Ascending aorta (tissue), 2 donors: ENCODE measurements at places on chromosomes 11 and 22.

DNA sequence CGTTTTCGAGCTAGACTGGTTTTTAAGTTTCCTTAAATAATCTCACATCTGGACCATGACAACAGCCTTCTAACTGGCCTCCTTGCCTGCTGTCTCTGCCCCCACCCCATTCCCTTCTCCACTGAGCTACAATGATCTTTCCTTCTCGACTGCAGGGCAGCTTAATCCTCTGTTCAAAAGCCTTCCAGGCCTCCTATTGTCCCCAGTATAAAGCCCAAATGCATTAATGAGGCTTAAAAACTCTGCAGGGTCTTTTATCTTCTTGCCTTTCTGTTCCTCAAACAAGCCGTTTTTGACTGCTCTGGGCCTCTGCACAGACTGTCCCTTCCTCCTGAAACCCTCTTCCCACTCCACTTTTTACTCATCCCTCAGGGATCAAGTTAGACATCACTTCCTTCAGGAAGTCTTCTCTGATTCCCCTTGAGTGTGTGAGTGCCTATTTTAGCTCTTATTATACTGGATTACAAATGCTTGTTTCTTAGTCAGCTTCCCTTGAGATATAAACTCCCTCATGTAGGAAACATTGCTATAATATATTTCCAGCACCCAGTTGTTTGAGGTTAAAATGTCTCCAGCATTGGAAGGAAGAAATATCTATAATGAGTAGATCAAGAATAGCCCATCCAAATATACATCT, 23.6 kb upstream of the PAMR1 start:
- DNase-seq = no peak

GRCh38 chr11:12199231-12199948, 89.0 kb downstream of the MICAL2 start:
- no peak for DNase-seq

GRCh38 chr11:34621876-34622275, 983 bp downstream of the EHF start:
- no peak for DNase-seq

DNA sequence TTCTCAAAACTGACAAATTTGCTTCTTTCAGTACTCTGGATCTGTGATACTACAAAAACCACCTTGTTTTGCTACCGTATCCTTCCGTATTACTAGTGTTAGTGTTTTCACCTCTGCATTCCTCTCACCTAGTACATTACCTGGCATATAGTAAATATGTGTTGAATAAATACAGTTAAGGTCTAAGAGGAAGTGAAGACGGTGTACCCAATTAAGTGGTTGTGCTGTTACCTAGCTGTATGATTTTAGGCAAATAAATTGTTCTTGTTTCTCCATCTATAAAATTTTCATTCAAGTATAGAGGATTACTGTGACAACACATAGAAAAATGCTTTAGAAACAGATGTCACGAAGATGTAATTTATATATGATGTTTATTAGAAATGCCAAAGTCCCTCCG, 8.9 kb downstream of the BCL2L13 start:
- DNase-seq = no peak

DNA sequence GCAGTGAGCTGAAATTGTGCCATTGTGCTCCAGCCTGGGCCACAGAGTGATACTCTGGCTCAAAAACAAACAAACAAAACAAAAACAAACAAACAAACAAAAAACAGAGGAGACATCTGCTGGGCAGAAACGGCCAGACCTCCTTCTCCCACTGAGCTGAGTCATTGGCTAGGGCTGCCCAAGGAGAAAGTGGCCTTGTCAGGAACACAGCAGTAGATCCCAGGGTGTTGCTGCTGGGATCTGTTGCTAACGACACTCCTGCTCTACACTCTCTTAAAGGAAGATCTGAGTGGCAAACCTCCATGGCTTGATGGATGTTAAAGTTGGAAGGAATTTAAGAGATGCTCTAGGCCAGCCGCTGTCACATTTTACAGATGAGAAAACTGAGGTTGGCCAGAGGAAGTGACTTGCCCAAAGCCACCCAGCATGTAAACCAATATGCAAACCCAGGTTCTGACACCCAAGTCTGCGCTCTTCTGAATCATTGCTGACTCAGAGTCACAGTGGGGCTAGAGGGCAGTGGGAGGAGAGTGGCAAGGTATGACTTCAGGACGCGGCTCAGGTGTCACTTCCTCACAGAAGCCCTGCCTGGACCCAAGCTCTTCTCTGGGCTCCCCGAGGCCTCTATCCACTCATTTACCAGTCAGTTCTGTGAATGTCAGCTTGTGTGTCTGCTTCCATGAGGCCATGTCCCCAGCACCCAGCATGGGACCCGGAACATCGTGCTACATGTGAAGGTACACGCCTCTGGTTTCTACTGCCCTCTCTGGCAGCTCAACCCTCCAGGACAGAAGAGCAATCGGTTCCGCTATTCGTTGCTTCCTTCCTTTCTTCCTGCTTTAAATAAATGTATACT, 11.3 kb upstream of the GDPD5 start:
- DNase-seq = no peak

DNA sequence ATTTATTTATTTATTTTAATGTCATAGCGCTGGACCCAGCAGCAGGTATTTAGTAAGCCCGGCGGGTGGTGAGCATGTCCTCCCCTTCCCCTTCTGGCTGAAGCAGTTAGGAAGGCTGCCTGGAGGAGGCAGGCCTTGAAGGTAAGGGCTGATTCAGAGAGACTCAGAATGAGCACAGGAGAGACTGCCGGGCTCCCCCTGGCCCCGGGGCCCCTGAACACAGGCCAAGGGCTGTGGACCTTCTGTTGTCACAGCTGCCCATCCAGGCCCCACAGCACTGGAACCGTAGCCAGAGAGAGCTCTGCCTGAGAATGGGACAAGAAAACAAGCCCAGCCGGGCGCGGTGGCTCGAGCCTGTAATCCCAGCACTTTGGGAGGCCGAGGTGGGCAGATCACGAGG, 52.8 kb downstream of the KCNJ4 start:
- no peak for DNase-seq

GRCh38 chr11:113574171-113574570, 99.0 kb upstream of the DRD2 start:
- DNase-seq = no peak

GRCh38 chr11:64501500-64502427, 89.3 kb upstream of the SLC22A12 start:
- DNase-seq = no peak

GRCh38 chr22:18044548-18045271, 20.3 kb upstream of the MICAL3 start:
- no peak for DNase-seq

DNA sequence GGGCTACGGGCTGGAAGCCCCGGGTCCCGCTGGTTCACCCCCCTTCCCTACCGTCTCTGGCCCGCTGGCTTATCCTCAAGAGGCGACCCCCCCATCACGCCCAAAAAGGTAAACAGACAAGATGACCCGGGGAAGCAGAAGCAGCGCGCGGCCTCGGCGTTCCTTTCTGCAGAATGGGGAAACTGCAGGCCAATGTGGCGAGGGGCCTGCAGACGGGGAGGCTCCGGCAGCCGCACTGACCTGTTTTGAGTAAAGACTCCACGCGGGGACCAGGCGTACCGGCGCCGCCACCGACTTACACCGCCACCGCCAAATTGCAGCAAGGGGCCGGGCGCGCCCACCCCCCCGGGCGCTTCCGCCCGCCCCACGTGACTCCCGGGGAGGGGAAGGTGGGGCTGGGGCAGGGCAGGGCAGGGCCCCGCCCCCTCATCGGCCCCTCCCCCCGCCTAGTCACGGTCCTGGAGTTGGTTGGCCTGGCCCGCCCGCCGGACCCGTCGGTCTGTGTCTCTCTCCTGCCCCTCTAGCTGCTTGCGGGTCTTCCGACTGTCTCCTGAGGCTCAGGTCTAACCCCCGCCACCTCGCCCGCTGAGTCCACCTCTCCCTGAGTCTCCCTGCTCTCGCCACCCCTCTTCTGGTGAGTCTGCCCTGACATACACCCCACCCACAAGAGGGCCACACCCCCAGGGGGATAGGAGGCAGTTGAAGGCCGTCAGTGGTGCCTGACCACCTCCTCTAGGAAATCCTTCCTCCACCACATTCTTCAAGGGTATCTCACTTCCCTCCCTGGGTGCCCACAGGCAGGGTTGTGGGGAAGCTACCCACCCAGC, at the start of gene ARAP1:
ARAP1 (minus strand) TSS at position 321 of the 827 bp plus-strand sequence. CDS start 25,280 bp downstream, outside the sequence.
- DNase-seq = peak; percentile 86

- no peak for DNase-seq
These were observed at the start of gene ROBO3 for GRCh38 chr11:124865181-124865901. ROBO3 (plus strand) TSS chr11:124865432; CDS start chr11:124865578, 146 bp downstream.

DNA sequence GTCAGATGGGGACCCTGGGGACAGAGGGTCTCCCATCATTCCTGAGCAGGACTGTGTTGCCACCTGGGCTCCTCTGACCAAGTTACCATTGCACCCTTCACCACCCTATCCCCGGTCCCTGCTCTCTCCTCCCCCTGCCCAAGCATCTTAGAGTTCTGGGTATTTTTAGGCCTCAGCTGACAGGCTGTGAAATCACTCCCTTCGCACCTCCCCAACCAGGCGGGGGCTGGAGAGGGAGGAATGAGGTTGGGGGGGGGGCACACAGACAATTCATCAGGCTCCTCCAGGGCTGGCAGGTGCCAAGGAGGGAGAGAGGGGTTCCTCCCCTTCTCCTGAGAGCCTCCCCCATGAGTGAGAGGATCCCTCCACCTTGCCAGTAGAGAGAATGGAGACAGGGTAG, 9.0 kb downstream of the SYT7 start:
- no peak for DNase-seq

DNA sequence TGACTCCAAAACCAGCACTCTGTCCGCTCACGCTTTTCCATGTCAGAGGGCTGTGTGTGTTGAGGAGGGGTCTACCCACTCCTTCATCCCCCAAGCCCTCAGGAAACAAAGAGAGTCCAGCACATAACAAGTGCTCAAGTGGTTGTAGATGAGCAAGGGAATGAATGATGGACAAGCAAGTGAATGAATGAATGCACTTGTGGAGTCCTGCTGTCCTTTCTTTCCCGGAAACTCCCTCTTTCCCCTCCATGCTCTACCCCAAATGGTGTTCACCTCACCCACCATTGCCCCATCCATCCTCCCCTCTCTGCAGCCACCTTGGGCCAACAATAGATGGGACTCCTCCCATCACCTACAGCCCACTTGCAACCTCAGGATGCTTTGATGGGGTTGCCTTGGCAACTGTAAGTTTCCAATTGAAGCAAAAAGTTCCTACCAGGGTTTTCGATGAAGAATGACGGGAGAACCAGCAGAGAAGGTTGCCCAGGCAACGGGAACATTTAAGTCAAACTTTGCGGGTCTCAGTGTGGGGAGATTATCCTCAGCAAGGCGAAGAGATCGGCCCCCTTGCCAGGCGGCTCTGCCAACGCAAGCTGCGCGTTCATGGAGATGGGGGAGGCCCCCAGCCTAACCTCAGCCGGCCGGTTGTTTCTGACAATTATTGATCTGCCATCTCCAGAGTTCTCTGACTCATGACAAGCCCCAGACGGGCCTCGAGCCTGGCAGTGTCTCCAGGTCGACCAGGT, 51.1 kb downstream of the MCM5 start:
- DNase-seq = no peak

DNA sequence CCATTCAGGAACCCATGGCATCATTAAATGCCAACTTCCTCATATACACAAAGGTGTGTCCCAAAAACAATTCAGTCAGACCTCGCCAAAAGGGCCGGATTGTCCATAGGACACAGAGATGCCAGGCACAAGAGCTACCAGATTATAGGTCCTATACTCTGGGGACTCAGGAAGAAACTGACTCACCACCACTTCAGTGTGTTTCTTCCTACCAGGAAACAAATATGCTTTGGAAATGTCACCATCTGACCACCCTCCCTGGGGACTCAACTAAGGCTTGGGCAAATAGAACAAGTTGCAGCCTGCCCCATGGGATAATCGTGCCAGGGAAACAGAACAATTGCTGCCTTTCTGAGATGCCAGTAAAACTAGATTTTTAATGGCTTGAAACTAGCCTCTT, 11.7 kb downstream of the POU2AF3 start:
- DNase-seq = no peak

DNA sequence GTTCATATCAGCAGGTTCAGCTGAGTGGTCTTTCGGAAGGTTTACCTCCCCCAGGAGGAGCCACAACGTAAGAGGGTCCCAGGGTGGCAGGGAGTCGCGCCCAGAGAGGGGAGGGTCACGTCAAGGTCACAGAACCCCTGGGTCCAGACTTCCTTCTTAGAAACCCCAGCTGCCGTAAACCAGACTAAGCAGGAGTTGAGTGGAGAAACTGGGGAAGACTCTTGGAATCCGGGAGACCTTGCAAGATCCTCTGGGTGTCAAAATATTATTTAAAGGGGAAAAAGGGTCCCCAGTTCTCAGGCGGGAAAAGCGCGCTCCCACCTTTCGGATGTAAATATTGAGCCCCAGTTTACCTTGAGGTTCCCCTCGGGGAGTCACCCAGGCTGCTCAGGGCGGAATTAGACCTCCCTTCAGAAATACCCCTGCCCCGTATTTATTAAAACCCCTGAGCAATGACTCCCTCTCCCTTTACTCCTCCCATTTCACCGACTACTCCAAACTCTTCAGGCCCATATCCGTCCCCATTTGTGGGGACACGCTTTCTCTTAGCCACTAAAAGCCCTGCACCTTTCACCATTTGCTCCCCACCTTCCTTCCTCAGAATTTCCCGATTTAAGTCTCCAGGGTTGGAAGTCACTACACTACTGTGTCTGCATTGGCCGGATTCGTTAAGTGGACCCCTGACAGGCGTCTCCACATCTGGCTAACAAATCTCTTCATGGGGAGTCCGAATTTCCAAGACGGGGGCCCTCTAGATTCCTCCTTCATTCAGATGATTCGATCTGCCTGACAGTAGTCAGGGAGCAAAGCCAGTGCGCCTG, 4.2 kb downstream of the SLC17A6 start:
- DNase-seq = no peak

GRCh38 chr22:39267974-39268373, 23.2 kb upstream of the PDGFB start:
- no peak for DNase-seq

DNA sequence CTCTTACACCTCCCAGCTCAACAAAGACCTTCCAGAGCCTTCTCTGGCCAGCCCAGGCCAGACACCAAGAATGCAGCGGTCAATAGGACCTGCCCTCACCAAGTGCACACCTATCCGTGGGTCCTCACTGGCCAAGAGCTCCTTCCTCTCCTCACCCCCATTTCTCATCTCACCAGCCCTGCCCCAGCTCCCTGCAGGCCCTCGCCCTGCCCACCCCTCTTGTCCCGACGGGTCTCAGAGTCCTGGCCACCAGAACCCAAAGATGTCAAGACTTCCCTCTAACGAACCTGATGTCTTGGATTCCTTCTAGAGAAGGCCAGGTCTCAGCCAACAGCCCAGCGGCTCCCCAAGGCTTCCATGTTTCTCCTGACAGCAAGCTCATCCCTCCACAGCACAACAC, 43.6 kb downstream of the IGF2 start:
- peak; percentile 58 for DNase-seq

GRCh38 chr11:100647861-100648260, 39.2 kb upstream of the ARHGAP42 start:
- no peak for DNase-seq
